ENCODE measurements at places on chromosomes 1 and 21.

DNA sequence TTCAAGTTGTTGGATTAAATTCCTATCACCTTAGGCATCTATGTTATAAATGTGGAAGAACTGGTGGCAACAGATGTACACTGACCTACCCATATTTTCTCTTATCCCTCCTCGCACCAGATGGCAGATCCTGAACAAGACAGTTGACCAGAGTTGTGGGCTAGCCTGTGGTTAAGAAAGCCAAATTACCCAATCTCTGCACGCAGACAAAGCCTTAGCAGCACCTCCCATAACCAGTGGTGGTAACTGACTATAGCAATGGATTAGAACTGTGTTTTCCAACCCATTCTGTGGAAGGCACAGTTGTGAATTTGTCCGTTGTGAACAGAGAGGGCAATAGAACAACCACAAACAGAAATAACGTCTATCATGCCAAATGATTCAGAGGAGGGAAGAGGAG is 20.6 kb downstream of the ABCB10 start:
- DNase-seq = no peak

GRCh38 chr21:35336534-35336933 is 287.4 kb upstream of the RUNX1 start:
- no peak for DNase-seq

DNA sequence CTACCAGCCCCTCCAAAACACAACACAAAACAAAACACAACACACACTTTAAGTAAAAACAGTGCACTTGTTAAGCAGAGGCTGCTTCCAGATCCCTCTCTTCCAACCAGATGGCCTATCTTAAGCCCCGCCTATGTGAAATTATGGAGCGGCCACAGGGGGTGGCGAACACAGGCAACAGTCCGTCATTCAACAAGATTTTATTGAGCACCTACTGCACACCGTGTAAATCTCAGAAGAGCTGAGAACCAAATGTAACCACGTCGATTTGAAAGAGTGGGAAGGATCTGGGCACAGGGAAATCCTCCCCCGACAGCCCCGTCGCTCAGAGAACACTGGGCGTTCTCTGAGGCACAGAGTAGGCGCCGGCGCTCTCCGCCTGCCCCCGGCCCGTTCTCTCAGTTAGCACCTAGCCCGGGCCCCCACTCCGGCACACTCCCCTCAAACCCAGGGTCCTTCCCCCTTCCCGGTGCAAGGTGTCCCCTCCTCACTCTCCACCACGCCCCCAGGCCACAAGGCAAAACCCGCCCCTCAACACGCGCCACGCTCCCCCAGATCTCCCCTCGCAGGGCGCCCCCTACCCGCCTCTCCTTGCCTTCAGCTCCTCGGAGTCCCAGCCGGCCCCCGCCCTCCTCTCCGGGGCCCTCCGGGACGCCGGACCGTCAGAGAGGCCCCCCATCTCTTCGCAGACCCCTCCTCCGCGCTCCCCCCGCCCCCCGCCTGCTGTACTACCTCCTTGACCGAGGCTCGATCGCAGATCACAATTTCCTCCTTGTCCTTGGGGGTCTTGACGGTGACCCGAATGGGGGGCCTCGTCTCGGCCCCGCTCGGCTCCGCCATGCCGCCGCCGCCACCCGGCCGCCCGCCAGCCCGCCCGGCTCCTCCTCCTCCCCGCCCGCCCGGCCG is 483 bp downstream of the UBQLN4 start:
- DNase-seq = no peak

DNA sequence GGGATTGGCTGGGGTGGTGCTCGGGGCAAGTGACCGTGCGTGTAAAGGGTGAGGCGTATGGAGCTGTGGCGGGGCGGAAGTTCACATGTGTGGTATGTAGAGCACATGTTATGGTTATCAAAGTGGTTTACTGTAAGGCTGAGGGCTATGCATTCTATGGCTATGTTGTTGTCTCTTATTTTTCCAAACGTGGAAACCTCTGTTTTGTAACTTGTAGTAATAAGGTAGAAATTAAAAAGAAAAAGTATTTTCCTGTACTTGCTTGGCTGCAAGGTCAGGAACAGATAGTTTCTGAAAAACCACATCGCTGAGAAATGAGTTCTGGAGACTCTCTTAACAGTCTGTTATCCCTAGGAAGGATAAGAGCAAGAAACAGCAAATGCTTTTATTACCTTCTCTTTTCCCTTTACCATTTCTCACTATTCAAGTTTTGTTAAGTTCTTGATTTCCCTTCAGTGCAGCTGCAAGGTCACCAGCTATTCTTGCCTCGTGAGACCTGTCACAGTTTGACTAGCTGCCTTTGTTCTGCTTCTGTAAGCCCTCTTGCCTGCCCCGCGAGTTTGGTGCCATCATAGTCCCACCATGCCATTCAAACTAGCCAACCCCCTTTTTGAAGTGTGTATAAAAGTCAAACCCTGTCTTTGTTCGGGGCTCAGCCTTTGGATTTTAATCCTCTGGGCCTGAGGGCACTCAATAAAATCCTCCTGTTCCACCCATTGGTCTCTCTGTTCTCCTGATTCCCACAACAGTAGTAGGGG is 9.5 kb downstream of the RNU1-2 start:
- peak; percentile 73 for DNase-seq

DNA sequence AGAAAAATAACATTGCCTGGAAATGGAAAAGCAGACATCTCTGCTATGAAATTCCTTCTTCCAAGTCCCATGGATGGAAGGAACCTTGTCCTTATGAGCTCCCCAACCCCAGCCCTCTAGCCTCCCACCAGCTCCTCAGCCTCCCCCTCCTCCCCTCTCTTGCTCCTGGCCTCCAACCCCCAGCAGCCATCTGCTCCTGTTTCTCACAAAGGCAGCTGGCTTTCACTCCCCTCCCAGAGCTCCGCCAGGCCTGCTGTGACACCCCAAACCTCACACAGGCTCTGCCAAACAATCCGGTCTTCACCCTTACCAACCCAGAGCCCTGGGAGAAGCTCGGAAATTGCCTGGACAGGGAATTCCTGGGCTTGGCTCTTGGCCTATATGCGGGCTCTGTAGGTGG is 69.2 kb downstream of the KLHDC7A start:
- no peak for DNase-seq

DNA sequence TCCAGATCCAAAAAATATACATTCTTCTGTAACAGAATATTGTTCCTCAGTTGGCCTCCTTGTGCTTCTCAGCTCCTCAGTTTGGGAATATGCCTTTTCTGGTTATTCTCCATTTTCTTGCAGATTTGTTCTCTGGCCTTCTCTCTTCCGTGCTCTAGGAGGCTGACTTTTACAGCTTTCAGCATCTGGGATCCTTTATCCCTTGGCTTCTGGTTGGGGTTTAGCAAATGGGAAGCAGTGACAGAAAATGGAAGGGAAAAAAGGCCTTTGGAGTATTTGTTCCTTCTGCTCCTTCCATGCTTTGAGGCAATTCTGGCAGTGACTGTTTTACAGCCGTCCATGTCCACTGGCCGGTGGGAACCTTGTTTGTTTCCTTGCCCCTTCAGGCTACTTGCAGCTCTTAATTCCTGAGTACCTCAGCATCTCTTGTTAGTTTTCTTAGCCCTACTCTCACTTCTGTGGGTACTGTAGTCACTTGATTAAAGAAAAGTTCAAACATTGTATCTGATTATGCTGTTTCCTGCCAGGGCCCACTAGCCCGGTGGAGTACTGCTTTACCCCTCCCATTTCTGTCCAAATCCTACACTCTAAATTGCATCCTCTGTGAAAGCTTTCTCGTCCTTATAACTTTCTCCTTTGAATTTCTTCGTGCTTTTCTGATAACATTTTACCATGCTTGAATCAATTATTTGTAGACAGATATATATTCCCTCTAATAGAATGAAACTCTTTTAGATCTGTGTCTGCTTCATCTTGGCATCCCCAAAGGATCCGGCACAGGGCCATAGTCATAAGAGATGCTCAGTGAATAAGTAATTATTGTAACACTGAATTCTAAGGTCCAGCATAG is 118.2 kb downstream of the OSBPL9 start:
- no peak for DNase-seq

DNA sequence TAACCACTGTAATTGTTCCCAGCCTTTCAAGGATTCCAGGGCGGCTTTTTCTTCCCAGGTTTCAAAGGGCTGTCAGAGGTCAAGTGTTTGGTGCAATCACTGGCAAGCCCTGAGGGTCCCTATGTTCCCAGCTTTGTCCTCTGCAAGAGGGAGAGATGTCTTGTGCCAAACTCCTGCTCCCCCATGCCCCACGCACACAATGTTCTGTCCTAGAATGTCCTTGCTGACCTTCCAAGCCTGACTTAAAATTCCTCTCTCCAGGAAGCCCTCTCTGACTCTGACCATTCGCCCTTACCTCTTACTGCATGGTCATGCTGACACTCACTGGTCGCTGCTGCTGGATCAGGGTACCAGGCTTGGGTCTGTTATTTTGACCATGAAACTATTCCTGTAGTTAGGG is 152.5 kb upstream of the KCND3 start:
- DNase-seq = no peak

- peak; percentile 79 for DNase-seq
These were observed 95.6 kb downstream of the RGS2 start for GRCh38 chr1:192904438-192904895.

- peak; percentile 63 for DNase-seq
These were observed 3.7 kb upstream of the ARHGEF19 start for GRCh38 chr1:16215882-16216753.

DNA sequence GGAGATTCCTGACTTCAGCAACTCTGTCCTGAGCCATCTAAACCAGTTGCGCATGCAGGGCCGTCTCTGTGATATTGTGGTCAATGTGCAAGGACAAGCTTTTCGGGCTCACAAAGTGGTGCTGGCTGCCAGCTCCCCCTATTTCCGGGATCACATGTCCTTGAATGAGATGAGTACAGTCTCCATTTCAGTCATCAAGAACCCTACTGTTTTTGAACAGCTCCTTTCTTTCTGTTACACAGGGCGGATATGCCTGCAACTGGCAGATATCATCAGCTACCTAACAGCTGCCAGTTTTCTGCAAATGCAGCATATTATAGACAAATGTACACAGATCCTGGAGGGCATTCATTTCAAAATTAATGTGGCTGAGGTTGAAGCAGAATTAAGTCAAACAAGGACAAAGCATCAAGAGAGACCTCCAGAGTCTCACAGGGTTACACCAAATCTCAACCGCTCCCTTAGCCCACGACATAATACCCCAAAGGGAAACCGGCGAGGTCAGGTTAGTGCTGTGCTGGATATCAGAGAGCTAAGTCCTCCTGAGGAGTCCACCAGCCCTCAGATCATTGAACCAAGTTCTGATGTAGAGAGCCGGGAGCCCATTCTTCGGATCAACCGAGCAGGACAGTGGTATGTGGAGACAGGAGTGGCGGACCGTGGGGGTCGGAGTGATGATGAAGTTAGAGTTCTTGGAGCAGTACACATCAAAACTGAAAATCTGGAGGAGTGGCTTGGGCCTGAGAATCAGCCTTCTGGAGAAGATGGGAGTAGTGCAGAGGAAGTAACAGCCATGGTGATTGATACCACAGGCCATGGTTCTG is 2.3 kb downstream of the ZBTB37 start:
- no peak for DNase-seq

GRCh38 chr1:163171826-163172225 is 30.9 kb downstream of the RGS5 start:
- no peak for DNase-seq

GRCh38 chr1:20185834-20186782 is at the start of the genes PLA2G2C and UBXN10:
Gene PLA2G2C, minus strand, starts transcription at chr1:20186518. Its CDS starts 9,155 bp downstream, at chr1:20177363.
Gene UBXN10, plus strand, starts transcription at chr1:20186096. Its CDS starts 4,466 bp downstream, at chr1:20190562.
- DNase-seq = no peak

DNA sequence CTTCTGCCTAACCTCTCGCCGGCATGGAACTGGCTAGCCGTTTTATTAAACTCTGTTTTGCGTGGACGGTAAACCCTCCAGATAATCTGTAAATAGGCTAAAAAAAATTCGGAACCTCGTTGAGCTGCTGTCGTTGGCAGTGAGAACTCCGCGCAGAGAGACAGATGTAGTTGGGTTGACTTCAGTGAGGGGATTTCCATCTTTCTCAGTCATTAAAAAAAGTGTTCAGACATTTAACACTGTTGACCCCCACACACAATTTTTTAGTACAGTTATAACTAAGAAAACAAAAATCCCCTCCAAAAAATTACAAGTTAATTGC is 464 bp downstream of the PARK7 start:
- DNase-seq = no peak

DNA sequence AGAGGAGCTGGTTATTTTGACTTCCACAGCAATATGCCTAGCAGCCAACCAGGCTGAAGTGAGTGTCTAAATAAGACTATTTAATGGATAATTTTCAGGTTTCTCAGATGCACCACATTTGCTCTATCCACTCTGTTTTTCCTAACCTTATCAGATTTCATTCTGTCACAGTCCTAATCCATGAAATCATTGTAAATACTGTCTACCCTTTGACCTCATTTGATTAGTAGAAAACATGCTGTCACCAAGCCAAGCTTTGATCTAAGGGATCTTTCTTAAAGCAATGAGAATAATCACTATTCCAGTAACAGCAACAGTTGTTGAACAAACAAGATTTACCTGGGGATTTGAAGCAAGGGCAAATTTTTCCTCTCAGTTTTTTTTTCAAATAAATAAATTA is 595.6 kb downstream of the LTN1 start:
- no peak for DNase-seq

DNA sequence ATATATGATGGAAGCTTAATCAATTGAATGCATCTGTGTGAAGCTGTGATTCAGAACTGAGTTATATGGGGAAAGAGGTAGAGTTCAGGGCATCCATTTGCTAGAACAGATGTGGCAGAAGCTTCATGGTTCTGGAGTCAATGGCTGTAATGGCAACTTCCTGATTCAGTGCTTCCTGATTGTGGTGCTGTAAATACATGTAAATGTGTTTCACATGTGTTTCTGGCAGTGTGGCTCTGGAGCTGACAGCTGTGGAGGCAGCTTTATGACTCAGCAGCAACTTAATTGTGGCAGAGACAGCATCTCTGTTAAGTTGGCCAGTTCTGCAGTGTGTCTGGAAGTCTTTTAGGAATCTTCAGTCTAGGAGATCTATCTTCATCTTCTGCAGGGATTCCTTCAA is 226.6 kb upstream of the ZRANB2 start:
- no peak for DNase-seq

GRCh38 chr1:35592991-35593769 is 20.1 kb downstream of the TFAP2E start:
- no peak for DNase-seq

DNA sequence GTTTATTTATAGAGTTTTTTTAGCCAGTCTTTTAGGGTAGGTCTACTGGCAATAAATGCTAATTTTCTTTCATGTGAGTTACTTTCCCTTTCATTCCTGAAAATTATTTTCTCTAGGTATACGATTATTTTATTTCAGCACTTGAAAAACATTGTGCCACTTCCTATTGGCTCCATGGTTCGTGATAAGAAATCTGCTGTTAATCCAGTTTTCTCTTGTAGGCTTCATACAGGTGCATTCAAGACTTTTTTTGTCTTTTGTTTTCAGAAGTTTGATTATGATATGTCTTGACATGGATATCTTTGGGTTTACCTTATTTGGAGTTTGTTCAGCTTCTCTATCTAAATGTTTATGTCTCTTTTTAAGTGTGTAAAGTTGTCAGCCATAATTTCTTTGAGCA is 148.3 kb downstream of the HS2ST1 start:
- no peak for DNase-seq

- DNase-seq = peak; percentile 23
These were observed 80.5 kb upstream of the BMP8A start for GRCh38 chr1:39410915-39411436.

GRCh38 chr1:44970317-44970716 is 16.1 kb downstream of the EIF2B3 start:
- no peak for DNase-seq

- DNase-seq = peak; percentile 84
These were observed 648 bp downstream of the ATP1A1 start for GRCh38 chr1:116373431-116374352.
